ENCODE measurements at places on chromosomes 3 and 15.

GRCh38 chr3:173876476-173876875 is 478.9 kb downstream of the NLGN1 start:
- peak; percentile 7 for DNase-seq

GRCh38 chr15:88833731-88834100 is 30.5 kb downstream of the ACAN start:
- DNase-seq = no peak

GRCh38 chr3:43218921-43219320 is 67.4 kb upstream of the SNRK start:
- no peak for DNase-seq

DNA sequence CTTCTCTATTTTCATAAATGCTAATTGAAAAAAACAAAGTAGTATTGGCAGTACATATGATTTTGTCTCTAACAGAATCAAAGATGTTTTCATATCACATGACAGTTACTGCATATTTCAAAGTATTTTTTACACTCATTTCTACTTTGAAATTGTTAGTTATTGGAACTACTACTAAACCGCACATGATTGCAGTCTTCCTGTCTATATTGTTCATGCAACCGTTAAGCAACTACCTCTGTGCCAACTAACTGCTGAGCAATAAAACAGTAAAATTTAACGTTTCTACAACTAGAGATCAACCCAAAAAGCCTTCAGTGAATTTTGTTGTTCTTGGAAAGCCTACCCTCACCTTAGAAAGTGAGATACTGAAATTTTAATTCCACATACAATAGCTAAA is 64.2 kb downstream of the DMXL2 start:
- DNase-seq = no peak

DNA sequence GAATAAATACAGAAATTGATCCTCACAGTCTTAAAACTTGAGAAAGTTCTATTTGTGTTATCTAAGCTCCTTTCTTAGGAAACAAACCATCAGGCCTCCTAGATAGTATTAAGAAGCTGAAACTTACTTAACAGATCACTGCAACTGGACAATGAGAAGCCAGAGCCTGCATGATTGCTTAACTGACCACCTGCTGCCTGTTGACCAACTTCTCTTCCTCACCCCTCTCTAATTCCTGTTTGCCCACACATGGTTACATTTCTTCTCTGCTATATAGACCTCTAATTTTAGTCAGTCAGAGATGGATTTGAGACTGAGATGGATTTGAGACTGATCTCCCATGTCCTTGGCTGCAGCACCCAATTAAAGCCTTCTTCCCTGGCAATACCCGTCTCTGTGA is 13.5 kb downstream of the CCPG1 start:
- DNase-seq = peak; percentile 24

GRCh38 chr3:186933816-186934215 is 3.5 kb downstream of the ST6GAL1 start:
- DNase-seq = no peak

- no peak for DNase-seq
These were observed 117.4 kb upstream of the LPP start for GRCh38 chr3:188036375-188037194.

GRCh38 chr15:63826528-63826927 is 7.2 kb downstream of the HERC1 start:
- no peak for DNase-seq

DNA sequence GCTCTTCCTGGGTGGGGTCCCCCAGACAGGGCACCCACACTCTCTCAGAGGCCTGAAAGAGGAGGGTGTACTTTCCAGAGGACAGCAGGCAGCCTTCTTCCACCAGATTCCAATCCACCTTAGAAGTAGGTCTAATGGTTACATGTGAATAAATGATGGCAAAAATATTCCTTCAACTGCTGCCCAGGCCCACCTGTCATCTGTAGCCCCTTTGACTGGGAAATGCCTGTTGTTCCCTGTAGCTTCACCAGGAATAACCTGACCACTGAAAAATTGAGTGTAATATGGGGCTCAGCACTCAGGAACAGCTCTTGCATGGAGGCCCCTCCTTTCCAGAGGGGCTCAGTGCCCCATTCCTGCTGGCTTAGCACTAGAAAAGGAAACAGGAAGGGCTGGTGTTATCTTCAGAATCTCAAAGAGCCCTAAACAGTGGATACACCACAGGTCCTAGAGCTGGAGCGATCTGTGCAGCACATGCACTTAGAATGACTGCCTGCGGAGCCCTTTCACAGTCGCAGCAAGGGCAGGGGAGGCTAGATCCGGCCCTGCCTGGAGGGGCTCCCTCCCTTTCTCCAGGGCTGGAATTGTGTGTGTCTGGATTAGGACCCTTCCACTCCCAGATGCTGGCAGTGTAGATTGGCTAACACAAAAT is 32.1 kb downstream of the SLC22A14 start:
- DNase-seq = no peak

DNA sequence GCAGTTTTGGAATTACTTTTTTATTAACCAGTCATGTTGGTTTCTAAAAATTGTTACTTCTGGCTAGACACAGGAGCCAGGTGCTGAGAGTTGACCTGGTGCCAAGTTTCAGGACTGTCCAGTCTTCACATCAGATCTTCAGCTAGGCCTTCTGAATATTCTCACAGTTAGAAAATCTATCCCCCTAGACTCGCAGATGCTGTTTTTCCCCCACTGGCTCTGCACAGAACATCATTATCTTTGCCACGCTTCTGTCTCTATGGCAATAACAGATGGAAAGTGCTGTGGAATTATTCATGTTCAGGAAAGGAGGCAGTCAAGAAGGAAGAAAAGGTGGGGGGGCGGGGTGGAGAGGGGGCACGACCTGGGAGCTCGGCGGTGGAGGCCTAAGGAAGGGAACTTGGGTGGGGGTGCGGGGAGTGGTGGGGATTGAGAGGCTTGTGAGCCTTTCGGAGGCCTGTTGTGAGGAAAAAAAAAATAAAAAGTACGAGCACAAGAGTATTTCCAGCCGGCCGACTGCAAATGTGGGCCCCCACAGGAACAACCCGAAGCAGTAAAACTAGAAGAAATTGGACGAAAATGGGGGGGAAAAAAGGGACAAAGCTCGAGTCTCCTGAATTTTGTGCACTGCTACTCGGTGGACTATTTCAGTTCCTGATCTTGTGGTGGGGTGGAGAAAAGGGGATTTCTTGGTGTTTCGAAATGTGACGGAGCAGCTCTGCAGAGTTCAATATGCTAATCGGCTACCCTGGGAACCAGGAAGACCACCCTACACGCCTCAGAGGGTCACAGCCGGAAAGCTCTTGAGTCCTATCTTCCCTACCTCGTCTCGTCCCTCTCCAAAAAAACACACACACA is 1.5 kb upstream of the SKIL start:
- peak; percentile 23 for DNase-seq

DNA sequence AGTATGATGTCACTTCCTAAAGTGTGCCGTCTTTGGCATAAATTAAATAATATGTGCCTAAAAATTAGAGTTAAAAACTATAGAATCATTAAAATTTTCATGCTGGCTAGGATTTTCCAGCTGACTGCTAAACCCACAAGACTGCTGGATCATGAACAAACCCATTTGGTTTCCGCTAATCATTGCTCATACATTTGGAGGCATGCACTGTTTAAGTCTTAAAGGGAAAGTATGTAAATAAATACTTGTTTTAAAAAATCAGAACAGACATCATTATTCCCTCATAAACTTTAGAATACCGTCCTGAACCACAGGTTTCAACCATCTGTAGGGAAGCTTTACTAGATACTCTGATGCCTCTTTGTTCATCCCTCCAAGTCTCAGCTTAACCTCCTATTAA is 26.5 kb downstream of the ATP6V1A start:
- peak; percentile 82 for DNase-seq

- no peak for DNase-seq
These were observed 32.8 kb upstream of the ST3GAL6 start for GRCh38 chr3:98730338-98730737.

- no peak for DNase-seq
These were observed 25.0 kb downstream of the CRYGS start for GRCh38 chr3:186519021-186519658.

DNA sequence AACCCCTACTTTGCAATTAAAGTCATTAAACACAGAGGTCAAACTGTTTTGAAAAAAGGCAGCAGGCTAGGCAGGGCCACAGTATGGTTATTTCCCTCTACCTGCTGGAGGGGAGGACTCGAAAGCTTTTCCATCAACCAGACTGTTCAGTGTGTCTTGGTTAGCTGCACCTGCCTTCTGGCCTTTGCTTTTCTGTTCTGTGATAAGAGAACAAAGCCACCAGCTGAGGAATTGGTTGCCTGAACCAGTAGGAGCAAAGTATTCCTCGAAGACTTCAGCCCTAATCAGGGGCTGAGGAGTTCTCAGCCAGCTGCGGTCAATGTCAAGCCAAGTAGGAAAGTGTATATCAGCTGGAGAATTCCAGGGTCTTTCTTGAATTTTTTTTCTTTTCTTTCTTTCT is 132.5 kb downstream of the SOX2 start:
- DNase-seq = no peak

DNA sequence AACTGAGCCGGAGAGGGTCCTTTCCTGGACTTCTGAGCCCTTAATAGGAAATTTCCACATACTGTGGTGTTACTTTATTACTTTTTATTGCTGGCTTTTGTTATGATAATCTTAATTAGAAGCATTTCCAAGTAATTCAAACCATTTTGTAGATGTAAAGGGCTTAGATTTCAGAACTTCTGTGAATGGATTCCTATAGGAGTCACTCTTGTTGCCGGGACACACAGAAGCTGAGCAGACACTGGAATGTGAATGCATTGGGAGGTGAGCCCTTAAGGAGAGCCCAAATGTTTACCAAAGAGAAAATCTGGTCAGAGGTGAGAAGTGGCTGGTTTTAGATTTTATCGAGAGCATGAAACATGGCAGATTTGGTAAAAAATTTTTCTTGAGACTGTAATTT is 87.4 kb downstream of the FNDC3B start:
- DNase-seq = peak; percentile 35

DNA sequence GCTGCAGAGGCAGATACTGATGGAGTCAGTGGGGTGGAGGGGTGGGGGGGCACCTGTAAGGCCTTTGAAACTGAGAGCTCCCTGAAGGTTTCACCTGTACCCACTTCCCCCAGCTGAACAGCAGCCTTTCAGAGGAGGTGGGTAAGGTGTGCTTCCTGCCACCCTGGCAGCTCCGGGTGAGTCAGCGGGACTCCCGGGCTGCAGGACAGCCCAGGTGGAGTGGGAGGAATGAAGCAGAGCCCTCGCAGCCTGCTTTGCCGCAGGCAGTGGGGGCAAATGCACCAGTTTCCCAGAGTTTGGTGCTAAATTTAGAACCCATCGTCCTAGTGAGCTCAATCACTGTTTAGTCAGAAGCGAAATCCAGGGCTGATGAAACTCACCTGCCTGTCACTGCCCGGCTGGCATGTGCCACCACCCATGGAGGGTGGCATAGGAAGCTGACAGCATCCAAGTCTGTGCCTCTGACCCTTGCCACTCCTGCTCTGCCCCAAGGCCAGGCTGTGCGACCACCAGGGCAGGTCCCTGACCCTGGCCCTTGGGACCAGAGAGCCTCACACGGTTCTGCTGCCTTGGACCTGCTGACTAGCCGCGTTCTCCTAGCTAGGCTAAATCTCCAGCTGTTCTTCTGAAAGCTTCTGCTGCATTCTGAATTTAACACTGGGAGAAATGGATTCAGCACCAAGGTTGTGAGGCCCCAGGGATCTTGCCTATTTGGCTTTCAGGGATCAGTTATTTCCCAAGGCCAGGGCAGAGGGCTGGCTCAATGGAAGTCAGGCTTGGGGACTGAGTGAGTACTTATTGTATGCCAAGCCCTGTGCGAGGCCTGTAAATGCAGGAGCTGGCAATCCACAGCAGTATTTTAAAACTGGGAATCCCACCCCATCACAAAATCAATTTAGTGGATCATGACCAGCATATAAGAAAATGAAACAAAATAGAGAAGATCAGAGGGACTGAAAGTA is 67.3 kb upstream of the RASGRF1 start:
- DNase-seq = no peak

DNA sequence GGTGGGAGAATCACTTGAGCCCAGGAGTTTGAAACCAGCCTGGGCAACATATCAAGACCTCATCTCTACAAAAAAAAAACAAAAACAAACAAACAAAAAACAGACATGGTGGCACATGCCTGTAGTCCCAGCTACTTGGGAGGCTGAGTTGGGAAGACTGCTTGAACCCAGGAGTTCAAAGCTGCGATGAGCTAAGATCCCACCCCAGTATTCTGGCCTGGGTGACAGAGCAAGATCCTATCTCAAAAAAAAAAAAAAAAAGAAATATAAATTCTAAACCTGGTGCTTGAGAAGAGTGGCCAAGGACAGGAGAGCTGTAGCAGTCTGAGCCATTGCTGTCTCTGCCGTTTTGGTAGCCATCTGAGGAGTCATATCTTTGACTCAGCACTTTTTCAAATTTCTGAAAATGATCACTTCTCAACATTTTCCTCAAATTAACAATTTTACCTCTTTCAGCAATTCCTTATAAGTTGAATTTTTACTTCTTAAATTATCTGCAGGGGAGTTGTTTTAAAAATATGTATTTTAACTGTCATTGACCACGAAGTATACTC is 3.6 kb upstream of the DENND4A start:
- no peak for DNase-seq

DNA sequence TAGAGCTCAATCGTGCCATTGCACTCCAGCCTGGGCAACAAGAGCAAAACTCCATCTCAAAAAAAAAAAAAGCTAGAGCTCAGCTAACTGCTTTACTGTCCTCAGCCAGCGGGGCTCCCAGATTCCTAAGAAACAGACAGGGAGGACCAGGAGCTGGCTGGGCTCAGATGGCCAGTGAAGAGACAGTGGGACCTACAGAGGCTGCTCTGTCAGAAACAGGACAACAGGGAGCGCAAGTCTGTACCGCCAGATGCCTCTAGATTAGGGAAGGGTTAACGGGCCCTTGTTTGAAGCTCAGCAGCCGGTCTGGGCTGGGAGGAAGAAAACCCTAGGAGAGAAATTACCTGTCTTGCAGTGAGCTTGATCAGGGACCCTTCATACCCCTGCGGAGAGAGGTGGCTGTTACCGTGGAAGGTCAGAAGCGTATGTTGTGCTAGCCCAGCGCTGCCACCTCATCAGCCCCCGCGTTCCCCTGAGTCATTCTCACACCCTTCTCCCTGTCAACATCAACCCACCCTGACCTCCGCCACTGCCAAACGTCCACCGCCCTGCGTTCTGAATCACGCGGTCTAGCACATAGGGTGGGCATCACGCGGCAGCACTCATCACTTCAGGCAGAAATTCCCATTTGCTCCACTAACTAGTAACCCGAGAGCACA is 25.3 kb downstream of the RBPMS2 start:
- no peak for DNase-seq
